Fibroblast of skin of left biceps (primary cell): ENCODE measurements at places on chromosomes 6 and 20.

DNA sequence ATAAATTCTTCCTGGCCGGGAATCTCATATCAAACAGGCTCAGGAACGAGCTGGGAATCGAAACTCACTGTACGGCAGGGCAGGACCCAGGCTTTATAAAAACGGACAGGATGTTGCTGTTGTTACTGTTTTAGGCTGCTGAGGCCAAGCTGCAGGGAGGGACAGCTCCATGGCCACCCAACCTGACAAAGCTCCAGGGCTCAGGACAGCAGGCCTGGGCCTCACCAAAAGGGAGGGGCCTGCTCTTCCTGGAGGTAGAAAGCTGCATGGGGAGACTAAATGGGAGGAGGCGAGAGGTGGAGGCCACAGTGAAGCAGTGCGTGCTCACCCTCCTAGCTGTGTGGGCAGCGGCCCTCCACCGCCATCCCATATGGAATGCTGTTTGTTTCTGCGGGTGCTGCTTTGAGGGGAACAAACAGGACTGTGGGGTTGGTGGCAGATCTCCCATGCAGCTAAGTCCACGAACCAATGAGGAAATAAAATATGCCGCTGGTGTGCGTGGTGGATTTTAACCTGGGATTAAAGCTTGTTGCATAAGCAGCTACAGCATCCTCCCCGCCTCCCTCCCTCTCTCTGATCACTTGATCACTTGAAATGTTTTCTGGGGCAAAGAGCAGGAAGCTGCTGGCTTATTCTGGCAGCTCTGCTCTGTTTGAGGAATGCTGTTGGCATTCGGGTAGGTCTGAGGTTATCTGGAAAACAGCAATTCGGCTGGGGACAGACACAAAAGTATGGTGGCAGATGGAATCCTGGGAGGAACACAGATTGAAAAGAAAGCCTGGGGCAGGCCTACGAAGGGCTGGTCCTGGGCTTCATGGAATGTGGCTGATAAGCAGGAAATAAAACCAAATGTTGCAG is 2.4 kb upstream of the ZMYND8 start:
- DNase-seq: no peak

DNA sequence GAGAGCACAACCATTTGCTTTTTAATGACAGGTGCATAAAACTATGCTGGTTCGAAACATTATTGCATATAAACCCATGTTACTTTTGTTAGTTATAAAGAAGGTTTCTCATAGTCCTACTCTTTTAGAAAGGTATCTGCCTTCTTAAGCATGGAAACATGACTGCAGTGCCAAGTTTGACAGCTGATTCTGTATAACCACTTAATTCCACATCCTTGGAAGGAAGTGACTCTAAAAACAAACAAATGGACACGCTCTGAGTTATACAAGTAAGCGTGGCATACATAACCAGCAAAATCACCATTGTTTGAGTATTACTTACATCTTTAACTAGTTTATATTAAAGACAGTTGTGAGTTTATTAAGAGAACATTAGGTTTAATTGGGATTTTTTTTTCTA is 125.0 kb upstream of the HDGFL1 start:
- no peak for DNase-seq

- no peak for DNase-seq
Measured at GRCh38 chr6:133540361-133540760, 299.2 kb downstream of the EYA4 start.

- DNase-seq: no peak
Measured at GRCh38 chr6:134217105-134217797, 100.7 kb downstream of the SGK1 start.

DNA sequence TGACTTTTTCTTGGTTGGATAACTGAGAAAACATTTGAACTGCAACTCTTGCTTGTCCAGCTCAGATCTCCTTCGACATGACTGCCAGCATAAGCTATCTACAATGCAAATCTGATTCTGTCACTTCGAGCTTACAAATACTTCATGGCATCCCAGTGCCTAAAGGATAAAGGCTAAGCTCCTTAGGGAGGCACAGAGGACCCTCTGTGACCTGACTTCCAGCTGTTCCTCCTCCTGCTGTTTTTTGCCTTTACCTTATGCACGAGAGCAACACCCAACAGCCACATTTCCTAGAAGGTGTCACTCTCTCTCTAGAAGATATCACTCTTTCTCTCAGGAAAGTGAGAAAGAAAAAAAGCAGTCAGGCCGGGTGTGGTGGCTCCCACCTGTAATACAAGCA is 23.4 kb downstream of the SLC17A5 start:
- DNase-seq: no peak

- peak; percentile 76 for DNase-seq
Measured at GRCh38 chr6:16139556-16139955, 10.7 kb downstream of the MYLIP start.

DNA sequence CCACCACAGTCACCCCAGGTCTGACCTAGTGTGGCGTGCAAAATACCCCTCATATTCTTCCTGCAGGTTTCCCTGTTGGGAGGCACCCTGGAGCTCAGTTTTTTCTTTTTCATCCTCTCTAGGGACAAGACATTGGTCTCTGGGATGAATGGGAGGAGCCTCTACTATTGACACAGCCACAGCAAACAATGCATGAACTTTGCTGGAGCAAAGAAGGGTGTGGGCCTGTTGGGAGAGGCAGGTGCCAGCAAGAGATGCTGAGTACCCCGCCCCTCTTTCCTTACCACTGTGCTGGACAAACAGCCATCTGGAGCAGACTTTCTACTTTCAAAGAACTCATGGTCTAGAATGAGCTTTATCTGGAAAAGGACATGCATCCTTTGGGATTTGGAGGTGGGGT is 10.1 kb downstream of the TGM3 start:
- no peak for DNase-seq

DNA sequence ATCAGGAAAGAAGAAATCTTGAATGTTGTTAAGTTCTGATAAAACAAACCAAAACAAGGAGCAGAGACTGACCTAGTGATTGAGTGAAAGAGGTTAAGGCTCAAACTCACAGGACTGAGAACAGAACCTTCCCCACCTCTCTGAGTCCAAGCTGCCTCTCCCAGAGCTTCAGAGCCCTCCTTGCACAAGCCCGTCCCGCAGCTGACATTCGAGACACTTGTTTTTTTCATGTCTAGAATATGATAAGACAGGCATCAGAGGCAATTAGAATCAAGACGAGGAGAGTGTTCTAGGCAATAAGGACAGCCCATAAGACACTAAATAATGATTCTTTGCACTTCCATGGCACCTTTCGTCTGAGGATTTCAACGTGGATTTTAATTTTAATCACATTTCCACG is 140.6 kb downstream of the PXDC1 start:
- no peak for DNase-seq

GRCh38 chr20:3996399-3996798 is 19.0 kb downstream of the RNF24 start:
- DNase-seq: no peak

DNA sequence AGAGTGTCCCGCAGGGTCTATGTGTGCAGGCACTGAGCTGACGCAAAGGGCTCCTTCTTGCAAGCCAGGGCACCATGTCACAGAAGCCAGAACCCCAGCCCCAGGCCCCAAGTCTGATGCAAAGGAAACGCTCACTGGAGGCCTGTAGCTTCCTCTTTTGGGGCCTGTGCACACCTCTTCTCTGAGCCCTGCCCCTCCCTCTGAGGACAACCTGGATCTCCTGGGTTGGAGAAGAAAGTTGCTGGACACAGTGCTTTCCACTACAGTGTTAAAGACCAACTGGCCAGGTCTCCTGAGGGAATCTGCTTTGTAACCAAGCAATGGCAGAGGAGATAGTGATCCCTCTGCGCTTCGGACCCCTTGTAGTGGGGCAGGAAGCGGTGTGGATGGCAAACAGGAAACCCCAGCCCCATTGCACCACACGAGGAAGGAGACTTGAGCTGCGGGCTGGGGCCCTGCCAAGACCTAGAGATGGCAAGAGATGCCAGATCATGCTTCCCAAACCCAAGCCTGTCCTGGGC is 90.0 kb downstream of the PRND start:
- no peak for DNase-seq

- DNase-seq: no peak
Measured at GRCh38 chr6:136773473-136773796, 18.8 kb downstream of the MAP3K5 start.

DNA sequence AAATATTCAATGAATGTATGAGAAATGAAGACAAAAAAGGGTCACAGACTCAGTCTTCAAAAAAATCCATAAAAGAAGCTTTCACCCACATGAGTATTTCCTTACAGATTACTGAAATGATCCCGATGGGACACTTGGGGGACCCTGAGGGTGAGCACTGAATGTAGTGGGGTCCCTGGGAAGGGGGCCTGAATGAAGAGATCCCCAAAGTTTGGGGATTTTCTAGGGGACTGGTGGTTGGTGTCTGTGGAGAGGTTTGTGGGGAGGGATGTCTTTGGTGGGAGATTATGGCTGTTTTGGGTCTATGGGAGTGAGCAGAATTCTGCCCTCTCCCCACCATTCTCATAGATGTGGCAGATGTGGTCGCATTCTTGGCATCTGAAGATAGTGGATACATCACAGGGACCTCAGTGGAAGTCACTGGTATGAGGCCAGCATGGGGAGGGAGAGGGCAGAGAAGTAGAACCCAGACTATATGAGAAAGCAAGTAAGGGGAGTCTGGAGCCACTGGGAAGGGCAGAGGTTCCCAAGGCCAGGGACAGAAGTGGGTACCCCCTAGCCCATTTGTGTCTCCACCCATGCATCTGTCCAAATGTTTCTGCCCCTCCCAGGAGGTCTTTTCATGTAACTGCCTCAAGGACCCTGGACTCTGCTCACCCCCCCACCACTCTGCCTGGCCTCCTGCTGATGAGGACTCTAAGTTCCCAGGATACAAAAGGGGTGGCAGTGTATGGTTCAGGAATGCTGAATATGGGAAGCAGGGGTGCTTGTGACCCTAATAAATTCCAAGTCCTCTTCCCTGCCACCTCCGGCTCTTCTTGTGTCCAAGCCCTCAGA is 1.8 kb downstream of the HSD17B8 start:
- no peak for DNase-seq

GRCh38 chr6:74557236-74557635 is 648.6 kb downstream of the COL12A1 start:
- DNase-seq: no peak

GRCh38 chr6:797479-798077 is 104.6 kb upstream of the EXOC2 start:
- peak; percentile 11 for DNase-seq

GRCh38 chr6:4346659-4347333 is 211.4 kb upstream of the ECI2 start:
- DNase-seq: no peak

DNA sequence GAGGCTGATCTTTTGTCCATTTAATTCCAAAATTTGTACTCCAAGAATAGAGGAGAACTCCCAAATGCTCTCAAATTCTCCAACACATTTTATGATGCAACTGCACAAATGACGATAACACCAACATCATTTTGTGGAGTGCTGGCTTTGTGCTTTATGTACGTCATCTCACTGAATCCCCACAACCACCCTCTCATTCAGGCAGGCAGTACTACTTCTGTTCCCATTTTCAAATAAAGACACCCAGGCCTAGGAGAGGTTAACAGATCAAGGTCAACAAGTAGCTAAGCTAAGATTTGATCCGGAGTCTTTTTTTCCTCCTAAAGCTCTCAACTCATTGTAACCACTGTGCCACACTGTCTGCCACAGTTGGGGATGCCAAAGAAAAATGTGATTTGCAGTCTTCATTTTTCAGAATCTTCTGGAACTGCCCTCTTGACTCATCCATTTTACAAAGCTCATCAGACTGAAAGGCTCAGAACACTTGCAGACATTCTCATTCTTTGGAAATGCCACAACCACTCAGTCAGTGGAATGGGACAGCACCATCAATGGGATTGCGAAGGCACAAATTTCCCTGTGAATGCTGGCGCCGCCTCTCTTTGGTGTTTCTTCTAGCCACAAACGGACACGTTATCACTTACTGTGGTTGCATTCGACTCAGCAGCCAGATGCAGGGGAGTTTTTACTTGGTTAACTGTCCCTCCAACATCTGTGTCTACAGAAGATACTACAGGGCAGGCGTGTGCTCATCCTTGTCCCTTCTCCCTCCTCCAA is 184.4 kb downstream of the GJA10 start:
- no peak for DNase-seq

GRCh38 chr6:126955621-126956020 is 162.8 kb upstream of the RSPO3 start:
- no peak for DNase-seq

DNA sequence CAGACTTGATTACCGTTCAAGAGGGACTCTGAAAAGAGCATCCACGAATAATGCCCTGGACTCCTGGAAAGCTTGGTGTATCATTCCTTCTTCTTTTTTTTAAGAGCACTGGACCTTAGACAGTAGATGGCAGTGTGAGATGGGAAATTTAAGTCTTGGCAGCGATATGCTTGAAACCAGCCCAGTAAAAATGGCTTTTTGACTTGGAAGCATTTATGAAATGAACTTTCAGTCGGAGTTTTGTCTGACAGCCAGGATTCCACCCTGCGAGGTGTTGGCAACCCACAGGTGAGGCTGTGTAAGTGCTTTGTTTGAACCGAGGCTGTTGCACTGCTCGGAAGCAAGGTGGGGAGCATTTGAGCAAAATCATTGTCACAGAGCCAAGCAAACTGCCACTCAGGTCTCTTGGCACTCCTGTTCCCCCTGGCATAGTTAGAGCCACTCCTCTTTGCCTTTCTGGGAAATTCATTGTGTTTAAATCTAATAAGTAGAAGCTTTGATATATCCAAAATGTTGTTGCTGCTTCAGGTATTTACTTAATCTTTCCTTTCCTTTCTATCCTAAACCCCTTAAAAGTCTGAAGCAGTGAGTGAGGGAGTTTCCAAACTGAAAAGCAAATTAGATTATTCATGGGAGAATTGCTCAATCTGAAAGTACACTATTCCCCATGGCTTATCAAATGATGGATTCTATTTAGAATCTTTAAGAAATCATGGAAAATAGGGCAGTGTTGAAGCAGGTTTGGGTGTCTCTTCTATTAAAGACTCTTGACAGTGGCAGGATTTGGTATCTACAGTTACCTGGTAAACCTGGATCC is 272.8 kb upstream of the SLC35B3 start:
- DNase-seq: no peak

- DNase-seq: no peak
Measured at GRCh38 chr6:51854876-51855275, 232.5 kb downstream of the PKHD1 start.

DNA sequence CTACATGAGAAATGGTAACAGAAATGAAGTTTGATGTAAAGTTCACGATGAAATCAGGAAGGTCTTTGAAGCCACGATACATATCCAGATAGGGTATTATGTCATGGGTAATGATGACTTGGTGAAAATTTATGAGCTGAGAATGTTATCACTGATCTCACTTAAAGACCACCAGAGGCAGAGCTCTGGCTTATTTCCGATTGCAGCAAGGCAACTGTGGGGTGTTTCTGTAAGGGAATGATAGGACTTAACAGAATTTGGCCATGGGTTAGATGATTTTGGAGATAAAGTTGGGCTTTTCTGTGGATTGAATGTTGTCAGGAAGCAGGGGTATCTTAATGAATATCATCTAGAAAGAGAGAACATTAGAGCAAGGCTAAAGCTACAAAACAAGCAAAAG is 508.4 kb downstream of the HDGFL1 start:
- no peak for DNase-seq

DNA sequence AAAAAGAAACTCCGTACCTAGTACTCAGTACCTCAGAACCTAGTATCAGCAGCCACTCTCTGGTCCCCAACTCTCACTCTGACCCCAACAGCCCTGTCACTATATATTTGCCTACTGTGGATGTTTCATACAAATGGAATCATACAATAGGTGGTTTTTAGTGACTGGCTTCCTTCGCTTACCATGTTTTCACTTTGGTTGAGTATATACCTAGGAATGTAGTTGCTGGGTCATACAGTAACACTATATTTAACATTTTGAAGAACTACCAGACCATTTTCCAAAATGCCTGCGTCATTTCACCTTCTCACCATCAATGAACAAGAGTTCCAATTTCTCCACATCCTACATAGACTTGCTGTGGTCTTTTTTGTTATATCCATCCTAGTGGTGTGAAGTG is 283.2 kb downstream of the GMDS start:
- no peak for DNase-seq
